ENCODE measurements at places on chromosomes 6 and 20.
A peak's percentile ranks its signal among the peaks of the same experiment; 100 is the strongest.

GRCh38 chr6:63802606-63803206 lies 167.1 kb downstream of the PHF3 start:
- peak; percentile 31 for DNase-seq

DNA sequence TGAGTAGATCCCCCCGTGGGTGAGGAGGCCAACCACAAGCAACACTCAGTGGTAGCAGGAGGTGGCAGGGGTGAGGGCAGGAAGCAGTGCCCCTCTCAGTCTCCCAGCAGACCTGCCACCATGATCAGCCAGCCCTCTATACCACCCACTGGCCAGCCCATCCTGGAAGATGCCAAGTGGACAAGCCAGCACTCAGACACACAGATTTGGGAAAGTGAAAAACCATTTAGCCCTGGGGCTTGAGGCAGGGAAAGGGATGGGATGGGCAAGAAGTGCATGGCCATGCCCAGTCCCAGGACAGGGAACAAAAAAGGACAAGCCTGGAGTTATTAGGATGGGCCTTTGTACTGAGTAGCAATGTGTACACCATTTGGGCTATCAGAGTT lies 76.9 kb downstream of the HFE start:
- no peak for DNase-seq

- DNase-seq = no peak
Measured at GRCh38 chr20:37948956-37949355, 46.0 kb downstream of the VSTM2L start.

GRCh38 chr20:59378396-59378795 lies 78.0 kb downstream of the EDN3 start:
- no peak for DNase-seq

DNA sequence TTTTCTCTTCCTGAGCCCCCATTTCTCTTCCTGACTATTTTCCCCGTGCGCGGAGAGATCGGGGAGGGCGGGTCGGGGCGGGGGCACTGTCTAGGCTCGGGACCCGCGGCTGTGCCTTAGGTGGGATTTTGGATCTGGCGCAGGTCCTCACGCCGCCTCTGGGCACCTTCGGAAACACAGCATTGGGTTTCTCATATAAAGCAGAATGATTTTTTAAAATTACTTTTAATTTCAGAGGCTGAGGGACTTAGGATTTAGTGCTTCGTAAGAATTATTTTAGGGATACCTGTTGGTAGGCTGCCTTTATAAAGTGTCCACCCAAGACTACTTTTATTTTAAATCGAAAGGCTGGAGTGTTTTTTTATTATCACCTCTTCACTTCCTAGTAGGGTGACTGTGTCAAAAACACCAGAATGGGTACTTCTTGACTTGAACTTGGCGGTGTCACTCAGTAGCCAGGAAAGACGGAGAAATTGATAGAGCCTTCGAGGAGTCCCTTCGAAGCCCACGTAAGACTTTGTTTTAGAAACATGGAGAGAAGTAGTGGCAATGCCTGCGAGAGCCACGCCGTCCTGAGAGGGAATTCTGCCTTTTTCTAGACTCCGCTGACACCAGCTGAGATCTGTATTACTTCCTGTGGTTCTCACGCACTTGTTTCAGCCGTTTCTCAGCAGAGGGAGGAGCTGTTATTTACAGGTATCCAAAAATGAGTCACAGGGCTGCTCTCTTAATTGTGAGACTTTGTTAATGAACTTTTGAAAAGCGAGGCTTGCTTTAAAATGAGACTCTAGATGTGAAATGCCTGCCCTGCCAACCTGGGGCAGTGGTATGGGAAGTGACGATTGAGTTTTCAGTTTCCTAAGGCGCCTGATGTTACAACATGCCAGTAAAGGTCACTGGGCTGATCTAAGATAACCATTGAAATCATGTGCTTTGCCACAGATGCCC lies 667 bp downstream of the STX11 start:
- DNase-seq = no peak

DNA sequence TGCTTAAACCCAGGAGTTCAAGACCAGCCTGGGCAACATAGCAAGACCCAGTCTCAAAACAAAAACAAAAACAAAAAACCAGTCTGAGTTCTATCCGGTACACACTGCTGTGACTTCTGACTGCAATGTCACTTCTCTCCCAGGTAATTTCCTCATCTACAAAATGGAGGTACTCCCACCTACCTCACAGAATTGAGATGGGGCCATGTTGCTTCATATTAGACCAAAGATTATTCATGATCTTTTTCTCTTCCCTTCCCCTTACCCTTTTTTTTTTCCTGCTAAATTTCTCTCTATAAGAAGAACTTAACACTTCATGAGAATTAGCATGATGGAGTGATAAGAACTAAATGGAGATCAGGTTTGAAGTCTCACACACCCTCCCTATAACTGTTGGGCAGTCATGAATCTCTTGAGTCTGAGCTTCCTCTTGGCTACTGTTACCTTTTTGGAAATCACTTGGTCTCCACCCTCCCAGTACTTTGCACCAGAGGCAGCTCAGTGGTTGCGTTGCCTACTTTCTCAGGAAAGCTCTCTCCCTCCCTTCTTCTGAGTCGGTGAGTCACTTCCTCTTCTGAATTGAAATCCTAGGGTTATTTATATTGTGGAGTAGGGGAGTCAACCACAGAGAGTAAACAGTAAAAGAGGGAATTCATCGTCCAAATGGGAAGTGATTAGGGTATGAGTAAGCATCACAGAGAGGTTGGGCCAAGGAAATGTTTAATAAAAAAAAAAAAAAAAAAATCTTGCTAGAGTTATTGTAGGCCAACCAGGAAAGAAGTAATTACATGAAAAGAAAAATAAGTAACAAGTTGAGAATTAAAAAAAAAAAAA lies 59.9 kb upstream of the MAP7 start:
- DNase-seq = no peak

Measured in midbrain (tissue), 1 donor.